ENCODE measurements at places on chromosomes 7 and 10.

DNA sequence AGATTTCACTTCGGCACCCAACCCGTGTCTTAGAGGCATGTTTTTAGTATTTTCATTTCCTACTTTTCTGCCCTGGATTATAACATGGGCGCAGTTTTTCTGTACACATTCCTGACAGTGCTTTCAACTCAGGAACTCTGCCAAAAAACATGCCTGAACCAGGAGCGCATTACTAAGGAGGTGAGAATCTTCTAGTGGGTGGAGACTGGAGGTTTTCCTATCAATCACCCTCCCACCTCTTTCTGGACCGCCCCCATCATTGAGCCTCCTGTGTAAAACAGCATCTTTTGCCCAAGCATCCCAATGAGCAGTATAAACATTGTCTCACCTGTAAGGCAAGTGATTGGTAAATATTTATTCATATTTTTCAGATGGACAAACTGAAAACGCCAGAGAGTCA, 53.2 kb downstream of the STK17A start:
- DNase-seq = no peak

- DNase-seq = no peak
Observed at GRCh38 chr7:75872073-75872782, 6.6 kb upstream of the RHBDD2 start.

DNA sequence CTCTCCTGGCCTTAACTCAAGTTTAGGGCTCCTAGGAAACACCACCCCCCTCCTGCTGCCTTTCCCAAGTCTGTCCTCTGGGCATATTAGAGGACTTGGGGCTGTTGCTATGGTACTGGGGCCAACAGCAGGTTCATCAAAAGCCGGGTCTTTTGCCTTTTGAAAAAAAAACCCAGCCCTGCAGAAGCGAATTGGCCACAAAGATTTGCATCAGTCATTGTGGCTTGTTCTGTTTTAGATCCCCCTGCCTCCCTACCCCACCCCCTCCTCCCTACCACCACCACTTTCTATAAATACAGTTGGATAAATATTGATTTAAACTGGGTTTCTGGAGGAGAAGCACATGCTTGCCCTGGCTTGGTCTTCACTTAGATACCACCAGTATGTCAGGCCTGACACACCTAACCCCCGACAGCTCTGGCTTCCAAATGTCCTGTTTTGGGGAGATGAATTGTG, 7.0 kb downstream of the MXI1 start:
- peak; percentile 32 for DNase-seq

DNA sequence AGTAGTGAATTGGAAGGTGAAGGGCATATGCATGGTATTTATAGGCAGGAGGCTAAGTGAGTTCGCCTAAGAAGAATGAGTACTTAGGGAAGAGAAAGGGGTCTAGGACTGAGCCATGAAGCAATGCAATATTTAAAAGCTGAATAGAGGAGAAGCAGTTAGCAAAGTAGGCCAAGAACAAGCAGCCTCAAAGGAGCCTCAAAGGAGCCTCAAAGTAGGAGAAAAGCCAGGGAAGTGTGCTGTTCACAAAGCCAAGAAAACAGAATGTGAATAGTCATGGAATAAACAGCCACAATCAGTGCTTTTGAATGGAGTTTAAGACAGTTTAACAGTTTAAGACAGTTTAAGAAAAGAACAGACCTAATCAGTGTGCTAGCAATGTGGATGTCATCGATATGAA, 762.0 kb downstream of the SORCS1 start:
- no peak for DNase-seq

GRCh38 chr10:106251573-106251972, 912.9 kb downstream of the SORCS1 start:
- no peak for DNase-seq

GRCh38 chr7:14270099-14270498, 280.6 kb upstream of the ETV1 start:
- no peak for DNase-seq

DNA sequence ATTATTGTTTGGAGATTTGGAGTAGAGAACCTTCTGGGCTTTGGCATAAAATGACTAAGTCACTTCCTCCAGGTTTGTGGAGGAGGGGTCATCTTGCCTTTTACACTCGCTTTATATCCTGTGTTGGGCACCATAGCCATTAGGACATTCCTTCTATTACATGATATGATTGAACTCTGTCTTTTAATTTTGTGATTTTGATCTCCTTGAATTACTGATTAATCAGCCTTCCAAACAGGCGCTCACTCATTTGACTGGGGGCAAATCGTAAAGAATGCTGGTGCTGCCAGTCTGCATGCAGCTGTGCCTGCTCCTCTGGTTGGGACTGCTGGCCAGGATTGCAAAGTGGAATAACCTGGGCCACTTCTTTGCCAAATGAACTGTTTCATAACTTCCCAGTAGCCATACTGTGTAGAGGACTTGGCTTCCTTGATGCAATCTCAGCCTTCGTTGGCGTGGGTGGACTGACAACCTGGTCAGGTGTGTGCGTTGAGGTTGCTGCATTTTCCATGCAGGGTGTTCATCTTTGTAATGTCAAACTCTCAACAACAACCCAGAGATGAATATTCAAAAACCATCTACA, 65.9 kb upstream of the RAB11FIP2 start:
- DNase-seq = no peak

All from nucleus accumbens (tissue), 56 donors.